Psoas muscle (tissue), 8 donors: ENCODE measurements at places on chromosomes 2 and 18. TPM values are rescaled to one million over a fixed set of nuclear protein-coding genes. Genes with fewer than 3 reads are reported as not detected.

Gene GEN1
- 3.0 TPM for total RNA-seq

Gene CCDC141
- 5.9 TPM for total RNA-seq

GRCh38 chr2:201182650-201183364 lies at the start of gene CASP10:
CASP10 (plus strand) TSS chr2:201183141; CDS start chr2:201185778, 2,637 bp downstream.
- peak within 1 kb of the TSS; percentile 62 for H3K4me3 ChIP-seq
- H3K27ac ChIP-seq, result peak within 1 kb of the TSS; percentile 50
- H3K4me1 ChIP-seq, result no peaks in the 10 kb centered on the region
- no peak for DNase-seq
- no peaks in the 10 kb centered on the region for H3K36me3 ChIP-seq
- no peaks in the 10 kb centered on the region for H3K27me3 ChIP-seq

DNA sequence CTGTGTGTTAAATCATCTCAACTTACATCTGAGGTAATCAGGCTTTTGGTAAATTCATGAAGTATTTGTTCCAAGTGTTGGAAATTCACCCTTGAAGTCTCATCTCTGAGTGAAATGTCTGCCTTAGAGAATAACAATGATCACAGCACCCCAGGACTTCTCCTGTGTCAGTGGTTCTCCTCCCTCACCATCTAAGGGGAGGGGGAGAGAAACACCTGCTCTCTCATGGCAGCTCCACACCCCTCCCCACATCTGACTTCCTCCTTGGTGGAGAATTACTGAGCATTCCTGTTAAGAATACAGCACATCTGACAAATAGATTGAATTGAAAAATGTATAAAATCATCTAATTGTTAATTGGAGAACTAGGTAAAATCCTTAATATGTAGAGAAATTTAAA lies 532.1 kb downstream of the RNF144A start:
- DNase-seq, result no peak
- H3K36me3 ChIP-seq, result no peaks in the 10 kb centered on the region
- H3K27ac ChIP-seq, result no peak overlapping the region
- no peaks in the 10 kb centered on the region for H3K4me1 ChIP-seq

- H3K4me3 ChIP-seq, result no peak overlapping the region
- no peaks in the 10 kb centered on the region for H3K27me3 ChIP-seq
- no peaks in the 10 kb centered on the region for H3K4me1 ChIP-seq
- H3K27ac ChIP-seq, result no peak overlapping the region
- H3K36me3 ChIP-seq, result no peaks in the 10 kb centered on the region
Measured at GRCh38 chr2:206353685-206354084, 79.2 kb downstream of the ZDBF2 start.
